ENCODE measurements at places on chromosomes 12 and 14.

GRCh38 chr12:87234898-87235297 is 794.3 kb downstream of the C12orf50 start:
- no peak for DNase-seq

GRCh38 chr12:126953365-126953889 is 1313.5 kb upstream of the TMEM132C start:
- no peak for DNase-seq

DNA sequence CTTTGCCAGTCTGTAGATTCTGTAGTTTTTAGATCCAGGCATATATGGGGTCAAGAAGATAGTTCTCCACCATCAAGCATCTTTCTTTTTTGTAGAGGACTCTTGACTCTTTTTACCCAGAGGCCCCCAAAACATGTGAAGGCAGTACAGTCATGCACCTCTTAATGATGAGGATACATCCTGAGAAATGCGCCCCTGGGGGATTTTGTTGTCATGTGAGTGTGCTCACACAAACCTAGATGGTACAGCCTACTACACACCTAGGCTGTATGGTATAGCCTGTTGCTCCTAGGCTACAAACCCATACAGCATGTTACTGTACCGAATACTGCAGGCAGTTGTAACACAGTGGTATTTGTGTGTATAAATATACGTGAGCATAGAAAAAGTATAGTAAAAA is 23.0 kb downstream of the EVL start:
- DNase-seq: no peak

- no peak for DNase-seq
Measured at GRCh38 chr12:12357719-12358461, 1.0 kb downstream of the BORCS5 start.

DNA sequence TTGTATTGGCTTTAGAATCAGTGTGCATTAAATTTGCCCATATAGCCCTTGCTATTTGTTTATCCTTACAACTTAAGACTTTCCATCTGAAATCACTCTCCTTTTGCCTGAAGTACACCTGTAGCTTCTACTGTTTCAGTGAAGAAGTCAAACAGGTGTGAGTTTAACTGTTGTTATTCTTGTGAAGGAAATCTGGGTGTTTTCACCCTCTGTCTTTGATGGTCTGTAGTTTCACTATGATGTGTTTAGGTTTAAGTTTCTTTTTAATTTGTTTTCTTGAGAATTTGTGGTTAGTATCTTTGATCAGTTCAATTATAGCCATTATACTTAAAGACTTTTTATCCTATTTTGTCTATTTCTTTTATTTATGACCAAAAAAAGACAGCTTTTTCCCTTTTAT is 68.9 kb upstream of the BBS10 start:
- no peak for DNase-seq

GRCh38 chr12:71303199-71303598 is 136.4 kb upstream of the LGR5 start:
- DNase-seq: no peak

GRCh38 chr12:18551701-18552100 is 186.1 kb downstream of the PLCZ1 start:
- no peak for DNase-seq

DNA sequence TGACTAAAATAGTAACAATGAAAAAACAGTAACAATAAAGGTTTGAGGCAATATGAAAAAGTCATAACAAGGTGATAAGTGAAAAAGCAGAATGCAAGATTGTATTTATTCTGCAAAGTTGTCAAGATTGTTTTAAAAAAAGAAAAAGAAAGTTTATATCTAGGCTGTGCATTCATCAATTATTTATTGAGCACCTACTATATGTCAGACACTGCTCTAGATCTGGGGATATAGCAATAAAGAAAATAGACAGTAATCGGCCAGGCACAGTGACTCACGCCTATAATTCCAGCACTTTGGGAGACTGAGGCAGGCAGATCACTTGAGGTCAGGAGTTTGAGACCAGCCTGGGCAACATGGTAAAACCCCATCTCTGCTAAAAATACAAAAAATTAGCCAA is 3.8 kb downstream of the PLA2G1B start:
- no peak for DNase-seq

DNA sequence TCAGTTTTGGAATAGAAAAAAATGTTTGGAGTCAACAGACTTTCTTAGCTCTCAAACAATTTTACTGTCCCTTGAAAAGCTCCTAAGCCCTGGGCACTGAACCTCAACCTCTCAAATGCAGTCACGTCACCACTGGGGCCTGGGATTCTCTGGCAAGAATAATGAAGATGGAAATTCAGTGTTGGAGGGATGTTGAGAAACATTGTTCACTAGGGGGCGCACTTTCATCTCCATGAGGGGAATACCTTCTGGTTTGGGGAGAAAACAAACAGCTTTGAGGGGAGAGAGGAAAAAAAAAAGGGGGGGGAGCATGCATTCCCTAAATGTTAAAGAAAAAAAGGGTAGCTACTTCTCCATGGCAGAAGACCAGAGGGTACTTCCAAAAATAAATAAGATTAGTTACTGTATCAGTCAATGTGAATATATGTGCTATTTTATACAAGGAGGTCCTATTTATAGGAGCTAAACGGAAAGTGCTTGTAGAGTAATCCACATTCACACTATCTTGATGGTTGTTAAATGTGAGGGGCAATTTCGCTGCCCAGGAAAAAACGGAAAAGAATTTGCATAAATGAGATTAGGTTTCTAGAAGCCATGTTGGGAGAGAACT is 5.8 kb upstream of the TBPL2 start:
- DNase-seq: no peak

- no peak for DNase-seq
Measured at GRCh38 chr12:104399740-104400612, 56.8 kb upstream of the CHST11 start.

- no peak for DNase-seq
Measured at GRCh38 chr14:105323663-105324062, 9.1 kb downstream of the PACS2 start.

DNA sequence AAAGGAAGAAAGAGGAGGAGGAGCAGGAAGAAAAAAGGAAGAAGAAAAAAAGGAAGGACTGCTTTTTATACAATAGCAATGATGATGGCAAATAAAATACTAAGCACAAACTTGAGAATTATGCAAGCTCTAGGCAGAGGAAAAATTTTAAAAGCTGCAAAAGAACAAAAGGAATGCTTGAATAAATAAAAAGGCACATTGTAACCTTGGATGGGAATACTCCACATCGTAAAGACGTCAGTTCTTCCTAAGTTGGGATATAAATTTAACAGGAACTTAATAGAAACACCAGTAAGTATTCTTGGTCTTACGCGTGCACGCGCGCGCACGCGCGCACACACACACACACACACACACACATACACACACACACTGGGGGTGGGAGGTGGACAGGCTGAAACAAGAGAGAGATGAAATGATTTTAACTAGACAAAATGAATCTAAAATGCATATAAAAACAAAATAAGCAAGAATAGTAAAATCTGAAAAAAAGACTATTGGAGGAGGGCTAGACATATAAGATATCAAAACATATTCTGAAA is 43.0 kb downstream of the SERPINA3 start:
- DNase-seq: no peak

DNA sequence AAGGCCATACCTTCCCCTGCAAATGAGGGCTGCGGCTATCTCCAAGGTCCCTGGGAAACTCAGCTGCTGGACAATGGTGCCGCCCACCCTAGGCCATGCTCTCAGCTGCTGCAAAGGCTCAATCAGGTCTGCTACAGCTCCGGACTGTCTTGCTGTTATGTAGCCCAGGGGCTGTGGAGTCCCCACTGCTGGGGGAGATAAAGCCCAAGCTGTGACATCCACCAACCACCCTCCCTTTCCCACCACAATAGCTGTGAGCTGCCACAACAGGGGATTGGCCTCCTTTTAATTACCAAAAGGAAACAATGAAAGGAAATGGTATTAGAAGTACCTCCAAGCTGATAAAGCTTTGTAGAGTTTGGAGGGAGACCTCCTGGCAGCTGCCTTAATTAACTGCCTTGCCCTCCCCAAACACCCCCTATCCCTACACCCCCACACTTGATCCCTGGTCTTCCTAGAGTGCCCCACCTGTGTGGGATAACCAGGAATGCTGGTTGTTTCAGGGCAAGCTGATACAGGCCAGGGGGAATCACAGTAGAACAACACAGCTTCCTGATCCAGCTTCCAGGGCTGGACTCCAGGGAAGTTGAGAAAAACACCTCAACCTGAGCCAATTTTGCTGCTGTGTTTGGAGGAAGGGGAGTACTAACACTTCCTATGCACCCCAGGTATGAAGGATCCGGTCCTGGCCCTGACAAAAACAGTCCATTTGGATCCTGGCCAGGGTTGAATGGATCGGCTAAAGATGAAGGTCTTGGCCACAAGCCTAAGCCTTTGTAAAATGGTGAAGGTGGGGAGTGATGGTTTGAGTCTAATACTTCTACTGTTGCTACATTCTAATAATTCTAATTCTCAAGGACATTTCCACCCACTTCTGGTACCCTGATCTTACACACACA is at the start of gene VWF:
Gene VWF (minus strand): TSS at position 260 of the 899 bp plus-strand sequence. CDS start 1,474 bp downstream, outside the sequence.
- DNase-seq: no peak

- no peak for DNase-seq
Measured at GRCh38 chr14:100871234-100872186, 32.0 kb downstream of the RTL1 start.

DNA sequence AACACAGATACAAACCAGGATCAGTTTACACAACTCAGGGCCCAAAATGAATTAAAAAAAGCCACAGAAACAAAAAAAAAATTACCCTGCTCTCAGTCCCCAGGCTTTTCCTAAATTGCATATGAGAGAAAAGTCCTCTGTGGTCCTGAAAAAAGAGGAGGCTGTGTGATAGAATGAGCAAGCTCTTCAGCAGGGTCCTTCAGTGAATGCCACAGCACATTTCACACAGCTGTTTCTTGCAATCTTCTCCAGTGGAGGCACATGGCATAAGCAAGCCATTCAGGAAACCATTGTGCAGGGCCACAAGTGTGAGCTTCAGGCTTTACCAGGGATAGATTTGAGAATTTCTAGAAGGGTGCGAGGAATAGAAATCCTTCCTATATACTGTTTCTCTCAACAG is 168.5 kb downstream of the PPM1H start:
- DNase-seq: no peak

- DNase-seq: no peak
Measured at GRCh38 chr12:108888031-108888430, 8.1 kb downstream of the DAO start.

GRCh38 chr12:68934392-68934791 is 1.4 kb upstream of the CPM start:
- no peak for DNase-seq

GRCh38 chr12:110720516-110720915 is 22.2 kb downstream of the PPP1CC start:
- DNase-seq: no peak

DNA sequence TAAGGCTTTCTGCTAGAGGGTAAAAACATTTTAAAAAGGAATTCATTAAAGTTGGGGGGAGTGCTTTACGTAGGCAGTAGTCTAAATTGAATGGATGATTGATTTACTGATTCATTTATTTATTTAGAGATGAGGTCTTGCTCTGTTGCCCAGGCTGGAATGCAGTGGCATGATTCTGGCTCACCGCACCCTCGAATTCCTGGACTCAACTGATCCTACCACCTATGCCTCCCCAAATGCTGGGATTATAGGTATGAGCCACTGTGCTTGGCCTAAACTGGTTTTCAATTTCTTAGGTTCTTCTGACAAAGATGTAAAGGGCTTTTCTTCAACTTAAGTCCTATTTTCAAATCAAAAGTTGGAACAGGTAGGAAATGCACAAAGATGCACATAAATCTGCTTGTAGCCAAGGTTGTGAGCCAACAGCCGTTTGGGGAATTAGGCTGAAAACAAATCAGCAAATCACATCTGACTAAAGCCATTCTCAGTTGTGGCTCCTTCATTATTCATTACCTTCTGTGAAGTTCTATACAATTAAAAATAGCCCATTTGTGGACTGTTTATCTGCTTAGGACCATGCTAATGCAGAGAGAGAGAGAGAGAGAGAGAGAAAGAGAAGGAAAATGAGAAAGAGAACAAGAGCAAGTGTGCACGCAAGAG is 218.0 kb downstream of the PPM1H start:
- no peak for DNase-seq

DNA sequence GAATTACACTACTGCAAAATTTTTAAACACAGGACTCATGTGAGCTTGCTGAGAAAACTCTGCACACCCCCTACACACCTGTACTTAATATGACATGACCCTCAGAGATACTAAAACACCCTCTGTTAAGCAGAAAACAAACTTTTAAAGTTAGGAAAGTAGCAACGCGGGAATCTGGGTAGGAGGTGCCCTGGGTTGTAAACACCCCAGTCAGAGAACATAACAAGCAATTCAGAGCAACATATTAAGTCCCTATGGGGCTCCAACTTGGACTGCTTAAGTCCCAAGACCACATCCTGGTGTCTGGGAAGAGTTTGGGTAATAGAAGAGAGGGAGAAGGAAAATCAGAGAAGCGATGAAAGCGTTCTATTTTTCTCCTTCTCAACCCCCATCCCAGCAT is 1.2 kb downstream of the ATF7 start:
- no peak for DNase-seq

GRCh38 chr12:45989287-45989686 is 1.1 kb downstream of the SCAF11 start:
- no peak for DNase-seq

GRCh38 chr12:120599672-120600552 is 18.7 kb upstream of the POP5 start:
- DNase-seq: no peak

GRCh38 chr12:117468016-117468415 is 106.6 kb upstream of the NOS1 start:
- DNase-seq: no peak

DNA sequence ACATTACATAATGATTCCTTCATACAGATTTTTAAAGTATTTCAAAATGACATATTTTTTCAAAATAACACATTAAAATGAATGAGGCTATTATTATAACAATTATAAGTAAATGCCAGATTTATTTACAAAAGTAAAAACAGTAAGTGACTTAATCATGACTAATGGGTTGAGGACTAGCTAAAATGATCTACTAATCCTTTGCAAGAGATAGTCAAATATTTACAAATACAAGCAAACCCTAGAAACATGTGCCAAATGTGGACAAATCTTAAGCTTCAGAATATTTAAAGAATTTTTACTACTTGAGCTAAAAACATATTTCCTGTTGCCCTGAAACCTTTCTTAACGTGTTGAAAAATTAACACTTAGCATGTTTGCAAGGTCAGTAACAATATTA is 74.8 kb downstream of the KIF21A start:
- DNase-seq: no peak

GRCh38 chr12:94282675-94283074 is 134.3 kb downstream of the PLXNC1 start:
- no peak for DNase-seq

GRCh38 chr12:58425481-58426392 is 484.4 kb downstream of the ATP23 start:
- DNase-seq: no peak

GRCh38 chr12:31772186-31772585 is 43.4 kb upstream of the AMN1 start:
- no peak for DNase-seq
